ENCODE measurements at places on chromosomes 7 and 10. TPM values are rescaled to one million over a fixed set of nuclear protein-coding genes. Genes with fewer than 3 reads are reported as not detected.

DNA sequence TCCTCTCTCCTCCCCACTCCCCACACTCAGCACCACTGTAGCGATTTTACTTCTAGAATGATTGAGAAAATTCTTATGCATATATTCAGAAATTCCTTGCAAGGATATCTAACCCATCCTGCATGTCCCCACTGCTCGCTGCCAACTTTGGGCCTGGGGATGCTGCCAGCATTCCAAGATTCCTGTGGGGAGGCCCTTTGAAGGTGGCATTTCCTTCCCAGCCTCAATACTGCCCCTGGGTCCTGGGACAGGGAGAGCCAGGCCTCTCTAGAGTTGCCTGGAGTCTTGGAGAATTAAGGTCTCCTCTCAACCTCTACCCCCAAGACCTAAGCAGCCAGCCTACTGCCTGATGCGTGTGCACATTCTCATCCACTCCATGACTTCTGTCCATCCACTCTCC is 303.5 kb downstream of the NEBL start:
- H3K4me3 ChIP-seq: no peak overlapping the region
- no peak overlapping the region for H3K27ac ChIP-seq
- no peak for DNase-seq
- H3K27me3 ChIP-seq: no peaks in the 10 kb centered on the region
- no peaks in the 10 kb centered on the region for H3K4me1 ChIP-seq
- no peaks in the 10 kb centered on the region for H3K36me3 ChIP-seq

GRCh38 chr7:37448011-37448635 is 541 bp downstream of the ELMO1 start:
- peak overlapping the region; percentile 97 for H3K4me3 ChIP-seq
- H3K4me1 ChIP-seq: no peaks in the 10 kb centered on the region
- H3K27me3 ChIP-seq: no peaks in the 10 kb centered on the region
- no peaks in the 10 kb centered on the region for H3K36me3 ChIP-seq

GRCh38 chr10:117364110-117364960 is 10.9 kb downstream of the PDZD8 start:
- DNase-seq: no peak
- H3K27me3 ChIP-seq: no peaks in the 10 kb centered on the region
- H3K4me1 ChIP-seq: peaks cover 17% of the 10 kb centered on the region

- no peak for DNase-seq
- no peak overlapping the region for H3K27ac ChIP-seq
- H3K36me3 ChIP-seq: no peaks in the 10 kb centered on the region
- H3K4me1 ChIP-seq: peaks cover 12% of the 10 kb centered on the region
Observed at GRCh38 chr10:84292502-84292901, 35.9 kb upstream of the CCSER2 start.

Gene SAP25
- total RNA-seq: 8.4 TPM

Gene TMEM26
- not detected for total RNA-seq

DNA sequence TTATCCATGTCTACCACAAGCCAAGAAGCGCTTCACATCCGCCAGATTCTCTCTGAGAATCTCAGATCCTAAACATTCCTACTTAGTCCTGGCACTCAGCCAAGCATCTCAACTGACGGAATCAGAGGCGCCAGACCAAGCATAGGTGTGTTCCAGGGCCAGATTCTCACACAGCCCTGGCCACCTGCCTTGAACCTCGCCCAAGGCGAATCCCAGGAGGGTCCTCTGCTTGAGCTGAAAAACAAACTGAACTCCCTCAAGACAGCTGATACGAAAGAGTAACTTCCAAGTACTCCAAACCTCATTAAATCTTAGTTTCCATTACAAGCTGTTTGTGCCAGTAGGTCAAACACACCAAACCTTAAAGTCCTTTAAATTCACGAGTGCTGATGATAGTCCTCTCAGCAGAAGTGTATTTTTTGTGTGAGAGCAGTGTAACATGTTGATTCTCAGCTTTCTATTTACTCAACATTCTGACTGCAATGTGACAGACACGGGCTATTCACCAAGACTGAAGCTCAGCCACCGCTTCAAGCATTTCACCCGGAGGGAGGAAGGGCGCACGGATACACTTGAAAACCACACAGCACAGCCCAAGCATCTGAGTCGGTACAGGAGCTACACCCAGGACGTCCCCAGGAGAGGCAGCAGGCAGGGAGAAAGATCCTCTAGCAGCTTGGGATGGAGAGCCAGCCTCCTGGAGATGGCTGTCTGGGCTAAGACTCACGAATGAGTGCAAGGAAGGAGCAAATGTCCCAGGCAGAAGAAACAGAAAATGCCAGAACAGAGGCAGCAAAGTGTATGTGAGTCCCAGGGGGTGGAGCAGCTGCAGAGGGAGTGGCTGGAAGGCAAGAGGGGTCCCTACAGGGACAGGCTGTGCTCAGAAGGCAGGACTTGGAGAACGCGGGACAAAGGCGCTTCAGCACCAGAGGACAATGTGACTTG is 6.0 kb downstream of the PARD3 start:
- H3K36me3 ChIP-seq: no peaks in the 10 kb centered on the region
- H3K27ac ChIP-seq: peak overlapping the region; percentile 87
- H3K4me1 ChIP-seq: no peaks in the 10 kb centered on the region

GRCh38 chr10:29646238-29646902 is 11.6 kb upstream of the SVIL start:
- H3K27ac ChIP-seq: peak overlapping the region; percentile 80
- peak overlapping the region; percentile 12 for H3K4me3 ChIP-seq
- no peaks in the 10 kb centered on the region for H3K36me3 ChIP-seq
- no peak for DNase-seq
- no peaks in the 10 kb centered on the region for H3K27me3 ChIP-seq

DNA sequence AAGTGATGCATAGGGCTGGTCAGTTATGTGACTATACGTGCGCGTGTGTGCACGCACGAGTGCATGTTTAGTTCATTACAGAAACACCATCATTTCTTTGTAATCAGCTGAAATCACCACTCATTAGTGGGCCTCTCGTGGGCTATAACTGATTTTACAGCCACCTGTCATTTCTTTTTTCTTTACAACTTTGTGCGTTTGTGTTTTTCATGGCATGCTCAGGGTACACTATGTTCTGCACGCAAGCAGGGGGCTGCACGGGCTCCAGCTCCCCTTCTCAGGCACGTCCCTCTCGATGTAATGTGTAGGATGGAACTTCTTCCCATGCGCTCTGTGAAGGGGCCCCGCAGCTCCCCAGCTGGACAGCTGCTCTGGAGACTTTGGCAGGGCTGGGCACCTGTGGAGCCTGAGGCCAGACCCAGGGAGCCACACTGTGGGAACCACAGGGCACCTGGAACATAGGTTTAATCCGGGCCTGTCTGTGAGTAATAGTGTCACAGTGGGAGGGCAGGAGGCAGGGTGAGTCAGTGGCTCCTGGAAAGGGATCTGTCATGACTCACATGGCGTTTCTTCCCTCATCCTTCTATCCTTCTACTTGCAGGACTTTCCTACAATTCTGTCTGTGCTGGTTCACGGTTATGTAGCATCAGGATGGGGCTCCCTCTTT is 4.9 kb downstream of the GCK start:
- no peaks in the 10 kb centered on the region for H3K36me3 ChIP-seq
- no peaks in the 10 kb centered on the region for H3K4me1 ChIP-seq
- DNase-seq: no peak
- H3K27me3 ChIP-seq: no peaks in the 10 kb centered on the region

- no peak for DNase-seq
- H3K4me1 ChIP-seq: no peaks in the 10 kb centered on the region
- H3K36me3 ChIP-seq: peaks cover 84% of the 10 kb centered on the region
- no peaks in the 10 kb centered on the region for H3K27me3 ChIP-seq
Observed at GRCh38 chr10:119852822-119853221, 19.8 kb downstream of the MCMBP start.

DNA sequence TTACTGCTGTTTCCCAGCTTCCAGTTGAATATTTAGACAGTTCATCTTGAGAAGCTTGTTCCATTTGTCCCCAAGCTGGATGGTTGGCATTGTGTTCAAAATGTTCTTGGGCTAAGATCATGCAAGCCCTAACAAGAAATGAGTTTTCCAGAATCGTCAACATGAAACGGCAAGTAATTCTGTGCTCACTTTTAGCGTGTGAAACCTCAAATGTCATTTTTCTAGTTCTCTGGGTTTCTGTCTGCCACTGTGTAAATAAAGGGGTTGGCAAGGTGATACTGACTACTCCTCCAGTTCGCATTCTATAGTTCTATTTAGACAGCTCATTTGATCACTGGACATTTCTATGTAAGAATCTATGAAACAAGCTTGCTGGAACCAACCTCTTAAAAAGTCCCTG is 194.0 kb downstream of the AHR start:
- no peaks in the 10 kb centered on the region for H3K27me3 ChIP-seq
- no peak overlapping the region for H3K4me3 ChIP-seq
- peaks cover 20% of the 10 kb centered on the region for H3K4me1 ChIP-seq
- DNase-seq: no peak
- H3K27ac ChIP-seq: no peak overlapping the region

- no peaks in the 10 kb centered on the region for H3K4me1 ChIP-seq
- no peaks in the 10 kb centered on the region for H3K27me3 ChIP-seq
- H3K36me3 ChIP-seq: no peaks in the 10 kb centered on the region
- DNase-seq: no peak
- H3K4me3 ChIP-seq: no peak overlapping the region
- H3K27ac ChIP-seq: no peak overlapping the region
Observed at GRCh38 chr7:120583899-120584586, 273.9 kb downstream of the TSPAN12 start.

DNA sequence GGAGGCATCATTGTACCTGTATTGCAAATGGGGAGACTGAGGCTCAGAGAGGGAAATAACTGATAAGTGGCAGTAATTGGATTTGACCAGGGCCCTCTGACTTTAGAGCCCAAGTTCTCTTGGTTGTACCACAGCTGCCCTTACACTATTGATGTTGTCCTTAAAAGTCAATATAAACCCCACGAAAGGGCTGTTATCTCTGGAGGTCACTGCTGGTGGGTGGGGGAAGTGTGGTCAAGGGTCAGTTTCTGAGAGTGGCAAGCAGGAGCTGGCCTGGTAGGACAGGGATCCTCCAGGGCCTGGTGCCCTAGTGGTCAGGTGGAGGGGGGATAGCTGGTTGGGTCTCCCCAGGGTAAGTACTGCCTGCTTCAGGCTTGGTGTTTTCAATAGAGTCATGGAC is 44.2 kb upstream of the AQP1 start:
- H3K36me3 ChIP-seq: no peaks in the 10 kb centered on the region
- no peak for DNase-seq
- peaks cover 14% of the 10 kb centered on the region for H3K4me1 ChIP-seq

- no peaks in the 10 kb centered on the region for H3K4me1 ChIP-seq
- H3K4me3 ChIP-seq: no peak overlapping the region
- no peak overlapping the region for H3K27ac ChIP-seq
- no peak for DNase-seq
- peaks cover 7% of the 10 kb centered on the region for H3K36me3 ChIP-seq
Observed at GRCh38 chr7:70759674-70760073, 372.3 kb upstream of the GALNT17 start.

DNA sequence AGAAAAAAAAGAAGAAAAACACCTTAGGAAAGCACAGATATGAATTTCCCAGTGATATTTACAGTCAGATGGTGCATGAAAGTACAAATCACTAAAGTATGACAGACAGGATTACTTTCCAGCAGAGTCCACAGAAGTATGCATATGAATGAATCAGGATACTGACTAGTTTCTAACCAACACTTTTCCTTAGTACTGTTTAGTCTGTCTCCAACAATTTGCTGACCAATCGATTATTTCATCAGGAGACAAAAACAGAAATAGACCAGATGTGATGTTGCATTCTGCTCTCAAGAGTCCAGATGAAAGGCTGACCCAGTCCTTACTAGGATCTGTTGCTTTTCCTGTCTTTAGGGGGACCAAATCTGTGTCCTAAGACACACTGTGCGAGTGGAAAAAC is 14.6 kb downstream of the SLC35B4 start:
- H3K4me1 ChIP-seq: no peaks in the 10 kb centered on the region
- no peak overlapping the region for H3K27ac ChIP-seq
- H3K36me3 ChIP-seq: no peaks in the 10 kb centered on the region
- H3K27me3 ChIP-seq: no peaks in the 10 kb centered on the region
- H3K4me3 ChIP-seq: no peak overlapping the region
- DNase-seq: no peak

DNA sequence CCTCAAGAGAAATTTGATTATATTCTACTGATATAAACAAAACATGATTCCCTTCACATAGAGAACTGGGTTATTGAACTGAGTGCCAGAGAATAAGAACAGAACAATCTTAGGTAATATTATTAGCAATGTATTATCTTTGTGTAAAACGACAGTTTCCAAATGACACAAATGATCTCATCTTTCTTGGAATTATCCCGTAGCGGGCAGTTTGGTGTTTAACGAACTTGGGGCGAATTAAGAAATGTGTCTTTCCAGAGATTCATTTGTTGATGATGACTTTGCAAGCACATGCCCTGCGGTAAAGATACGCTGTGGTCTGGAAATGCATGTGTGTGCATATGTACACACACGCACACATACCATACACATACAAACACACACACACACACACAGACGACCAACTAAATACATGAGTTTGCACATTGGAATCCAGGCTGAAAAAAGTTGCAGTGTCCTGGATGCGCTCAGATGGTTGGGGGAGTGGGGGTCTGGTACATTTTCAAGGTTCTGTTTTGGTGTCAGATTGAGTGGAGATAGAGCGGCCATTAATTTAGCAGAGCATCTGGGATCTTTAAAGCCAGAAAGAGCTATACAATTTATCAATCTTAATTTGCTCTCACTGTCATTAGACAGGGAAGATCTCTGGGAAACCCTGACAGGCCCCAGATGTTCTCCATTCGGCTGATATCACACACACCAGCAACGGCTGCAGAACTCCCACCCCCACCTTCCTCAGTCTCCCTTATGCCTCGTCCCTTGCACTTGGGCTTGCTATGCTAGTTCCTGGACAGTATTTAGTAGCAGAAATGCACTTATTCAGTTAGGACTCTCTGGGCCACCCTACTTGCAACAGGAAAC is 112.4 kb upstream of the FAM171A1 start:
- no peak overlapping the region for H3K27ac ChIP-seq
- no peaks in the 10 kb centered on the region for H3K4me1 ChIP-seq
- H3K27me3 ChIP-seq: no peaks in the 10 kb centered on the region
- H3K4me3 ChIP-seq: no peak overlapping the region
- DNase-seq: no peak

DNA sequence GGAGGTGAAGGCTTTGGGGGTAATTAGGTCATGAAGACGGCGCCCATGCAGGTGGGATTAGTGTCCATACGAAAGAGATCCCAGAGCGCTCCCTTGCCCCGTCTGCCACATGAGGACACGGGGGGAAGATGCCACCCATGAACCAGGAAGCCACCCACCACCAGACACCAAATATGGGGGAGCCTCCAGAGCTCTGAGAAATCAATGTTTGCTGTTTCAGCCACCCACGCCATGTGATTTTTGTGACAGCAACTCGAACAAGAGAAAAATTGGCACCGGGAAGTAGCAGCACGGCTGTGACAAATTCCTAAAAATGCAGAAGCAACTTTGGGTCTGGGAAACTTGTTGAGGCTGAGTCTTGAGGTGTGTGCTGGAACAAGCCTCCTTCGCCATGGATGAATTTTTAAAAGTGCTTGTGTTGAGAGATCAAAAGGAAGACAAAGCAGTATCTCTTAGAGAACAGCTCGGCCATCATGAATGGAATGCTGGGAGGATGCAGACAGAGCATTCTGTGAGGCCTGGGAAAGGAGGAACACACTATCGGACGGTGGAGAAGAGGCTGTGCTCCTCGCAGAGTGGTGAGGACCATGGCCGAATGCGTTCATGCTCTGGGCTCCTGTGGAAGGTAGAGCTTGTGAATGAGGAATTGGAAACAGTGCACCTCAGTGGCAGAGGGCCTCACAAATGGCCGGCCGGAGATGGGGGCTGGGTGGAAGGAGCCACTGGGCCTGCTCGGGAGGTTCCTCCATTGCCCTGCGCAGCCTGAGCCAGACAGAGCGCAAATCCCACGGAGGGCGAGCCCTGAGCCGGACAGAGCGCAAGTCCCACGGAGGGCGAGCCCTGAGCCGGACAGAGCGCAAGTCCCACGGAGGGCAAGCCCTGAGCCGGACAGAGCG is 277.5 kb downstream of the PTPRN2 start:
- no peaks in the 10 kb centered on the region for H3K36me3 ChIP-seq
- H3K4me1 ChIP-seq: no peaks in the 10 kb centered on the region
- no peak for DNase-seq
- H3K4me3 ChIP-seq: no peak overlapping the region
- no peaks in the 10 kb centered on the region for H3K27me3 ChIP-seq
- no peak overlapping the region for H3K27ac ChIP-seq

Measured in tibial nerve (tissue), 4 donors.